ENCODE measurements at places on chromosomes 11 and 22. TPM values are rescaled to one million over a fixed set of nuclear protein-coding genes. Genes with fewer than 3 reads are reported as not detected.

- H3K27me3 ChIP-seq, result no peaks in the 10 kb centered on the region
- peak; percentile 26 for DNase-seq
- H3K4me3 ChIP-seq, result no peak overlapping the region
- H3K4me1 ChIP-seq, result peaks cover 4% of the 10 kb centered on the region
- H3K27ac ChIP-seq, result no peak overlapping the region
Measured at GRCh38 chr11:112797648-112798293, 163.4 kb upstream of the NCAM1 start.

OR2AG1 gene
- total RNA-seq, result not detected

DNA sequence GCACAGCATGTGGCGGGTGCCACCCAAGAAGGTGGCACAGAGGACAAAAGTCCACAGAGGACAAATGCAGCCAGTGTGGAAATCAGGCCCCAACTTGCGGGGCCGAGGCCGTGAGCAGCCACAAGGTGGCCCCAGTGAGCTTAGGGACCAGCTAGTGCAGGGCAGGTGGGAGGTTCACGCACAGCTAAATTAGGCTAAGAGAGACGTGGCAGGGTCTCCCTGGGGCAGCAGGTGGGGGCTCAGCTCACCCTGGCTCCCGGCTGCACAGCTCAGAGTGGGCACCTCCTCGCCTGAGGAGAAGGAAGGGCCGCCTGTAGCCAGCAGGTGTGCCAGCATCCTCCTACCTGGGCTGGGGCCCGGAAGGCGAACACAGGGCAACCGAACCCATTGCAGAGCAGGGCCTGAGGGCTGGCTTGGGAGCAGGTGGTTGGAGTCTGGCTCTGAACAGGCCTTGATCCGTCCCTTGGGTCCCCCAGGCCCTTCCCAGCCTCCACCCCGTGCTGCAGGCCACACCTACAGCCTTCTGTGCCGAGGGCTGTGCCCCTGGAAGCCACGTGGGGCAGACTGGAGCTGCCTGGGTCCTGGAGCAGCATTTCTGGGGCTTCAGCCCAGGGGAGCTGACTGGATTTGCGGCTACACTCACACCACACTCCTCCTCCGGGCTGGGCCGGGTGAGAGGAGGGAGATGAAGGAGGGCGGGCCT, 26.1 kb upstream of the CELSR1 start:
- H3K27ac ChIP-seq, result no peak overlapping the region
- peak; percentile 83 for DNase-seq
- peaks cover 10% of the 10 kb centered on the region for H3K4me1 ChIP-seq
- H3K36me3 ChIP-seq, result no peaks in the 10 kb centered on the region
- H3K27me3 ChIP-seq, result no peaks in the 10 kb centered on the region
- H3K4me3 ChIP-seq, result peak overlapping the region; percentile 19

DNA sequence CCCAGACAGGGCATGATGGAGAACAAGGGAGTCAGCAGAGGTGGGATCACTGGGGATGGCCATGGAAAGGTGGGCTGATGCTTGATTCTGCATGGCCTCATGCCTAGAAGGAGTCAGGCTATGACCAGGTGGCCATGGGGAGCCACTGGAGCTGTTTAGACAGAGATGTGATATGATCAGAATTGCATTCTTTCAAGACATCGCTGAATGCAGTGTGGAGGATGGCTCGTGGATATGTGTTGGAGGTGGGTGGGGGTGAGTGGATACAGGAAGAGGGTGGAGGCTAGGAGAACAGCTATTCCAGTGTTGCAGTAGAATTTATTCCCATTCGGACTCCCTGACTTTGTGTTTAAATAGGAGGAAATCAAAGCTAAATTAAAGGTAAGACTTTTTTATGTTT, 841.1 kb downstream of the NTM start:
- no peaks in the 10 kb centered on the region for H3K36me3 ChIP-seq
- H3K4me1 ChIP-seq, result no peaks in the 10 kb centered on the region
- no peak for DNase-seq
- H3K27ac ChIP-seq, result no peak overlapping the region
- H3K4me3 ChIP-seq, result no peak overlapping the region

GRCh38 chr22:43241699-43242386, 54.9 kb upstream of the TTLL12 start:
- no peak overlapping the region for H3K4me3 ChIP-seq
- H3K27ac ChIP-seq, result no peak overlapping the region
- H3K27me3 ChIP-seq, result no peaks in the 10 kb centered on the region
- peak; percentile 62 for DNase-seq

BARX2 gene
- 0.30 TPM for total RNA-seq

C11orf91 gene
- 1.3 TPM for total RNA-seq

DNA sequence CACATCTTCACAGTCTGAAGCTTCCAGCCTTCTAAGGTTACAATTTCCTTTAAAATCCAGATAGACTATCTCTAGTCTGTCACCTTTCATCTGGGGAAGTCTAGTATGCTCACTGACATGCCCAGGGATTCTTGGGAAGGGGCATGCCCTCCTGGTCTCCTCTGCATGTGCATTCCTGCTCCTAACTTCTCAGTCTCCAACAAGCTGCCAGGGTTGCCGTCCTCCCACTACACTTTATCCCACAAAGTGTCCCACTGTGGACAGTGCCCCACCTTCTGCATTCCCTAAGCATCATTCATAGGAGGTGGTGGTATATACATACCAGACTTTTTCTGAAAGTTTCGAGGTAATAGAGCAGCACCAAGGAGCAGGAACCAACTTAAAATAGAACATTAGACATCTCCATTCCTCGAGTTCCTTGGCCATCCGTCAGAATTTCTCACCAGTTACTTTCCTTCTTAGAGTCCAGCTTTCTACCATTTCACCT, 28.7 kb downstream of the EIF3F start:
- peaks cover 13% of the 10 kb centered on the region for H3K4me1 ChIP-seq
- no peaks in the 10 kb centered on the region for H3K36me3 ChIP-seq
- H3K4me3 ChIP-seq, result no peak overlapping the region

DNA sequence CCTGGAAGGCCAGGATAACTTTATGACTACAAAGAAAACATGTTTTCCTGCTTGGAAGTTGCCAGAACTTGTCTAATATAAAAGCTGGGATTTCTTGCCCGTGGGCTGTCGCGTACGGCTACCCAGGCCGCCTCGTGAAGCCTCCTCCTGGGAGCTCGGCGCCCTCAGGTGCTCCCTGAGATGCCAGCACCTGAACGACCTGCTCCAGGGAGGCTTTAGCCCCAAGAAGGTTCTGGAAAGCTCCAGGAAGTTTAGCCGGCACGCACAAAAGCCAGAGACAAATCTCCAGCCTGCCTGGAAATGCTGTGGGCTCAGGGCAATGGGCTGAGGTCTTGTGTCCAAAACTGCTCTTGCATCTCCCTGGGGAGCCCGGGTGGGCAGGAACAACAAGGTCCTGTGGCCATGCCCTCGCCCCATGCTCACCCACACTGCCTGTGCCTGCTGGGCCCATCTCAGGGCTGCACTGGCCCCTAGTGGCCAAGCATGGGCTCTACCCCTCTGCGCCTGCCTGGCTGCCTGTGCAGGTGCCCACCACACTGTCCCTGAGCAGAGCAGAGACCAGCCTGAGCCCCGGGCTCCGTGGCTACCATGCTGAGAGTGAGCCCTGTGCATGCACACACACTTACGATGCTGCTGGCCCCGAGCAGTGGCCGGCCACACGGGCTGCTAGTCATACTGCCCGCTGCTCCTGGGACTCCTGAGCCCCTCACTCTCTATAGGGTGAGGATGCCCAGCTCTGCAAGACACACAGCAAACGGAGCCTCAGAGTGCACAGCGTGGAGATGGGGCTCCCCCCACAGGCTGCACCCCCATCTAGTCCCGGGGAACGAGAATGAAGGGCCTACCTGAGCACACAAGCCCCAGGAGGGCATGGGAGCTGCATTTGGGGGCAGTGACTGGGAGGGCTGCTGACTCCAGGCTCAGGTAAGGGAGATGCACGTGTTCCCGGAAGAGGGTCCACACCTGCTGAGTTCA, 4.9 kb upstream of the CELSR1 start:
- no peaks in the 10 kb centered on the region for H3K36me3 ChIP-seq
- H3K27ac ChIP-seq, result peak overlapping the region; percentile 84
- H3K27me3 ChIP-seq, result peaks cover 18% of the 10 kb centered on the region
- H3K4me3 ChIP-seq, result no peak overlapping the region
